ENCODE measurements at places on chromosomes 1 and 21. TPM values are rescaled to one million over a fixed set of nuclear protein-coding genes. Genes with fewer than 3 reads are reported as not detected.

DNA sequence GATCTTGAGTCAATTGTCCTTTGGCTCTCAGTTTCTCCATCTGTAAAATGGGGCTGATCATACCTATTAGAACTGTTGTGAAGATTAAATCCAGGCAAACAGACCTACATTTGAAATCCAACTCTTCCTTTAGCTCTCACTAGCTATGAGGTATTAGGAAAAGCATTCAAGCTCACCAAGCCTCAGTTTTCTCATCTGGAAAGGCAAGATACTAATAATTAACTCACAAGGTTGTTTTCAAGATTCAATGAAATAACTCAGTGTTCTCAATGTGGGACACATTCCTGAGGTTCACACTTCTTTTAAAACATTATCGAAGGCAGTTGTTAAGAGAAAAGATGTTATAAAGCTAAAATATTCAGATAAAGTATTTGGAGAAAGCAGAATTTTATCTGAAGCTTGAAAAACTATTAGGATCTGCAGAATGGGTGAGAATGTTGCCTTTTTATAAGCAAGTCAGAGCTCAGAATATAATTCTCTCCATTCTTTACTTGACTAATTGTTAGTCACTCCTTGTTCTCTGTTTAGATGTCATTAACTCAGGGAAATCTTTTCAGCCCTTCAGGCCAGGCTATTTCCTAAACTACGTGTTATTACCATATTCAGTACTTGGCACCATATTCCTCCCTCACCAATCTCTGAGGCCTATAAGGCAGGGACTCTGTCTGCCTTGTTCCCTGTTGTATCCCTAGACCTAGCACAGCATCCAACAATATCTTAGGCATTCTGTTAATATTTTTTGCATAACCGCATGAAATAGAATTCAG is 72.0 kb upstream of the VAV3 start:
- H3K36me3 ChIP-seq: no peaks in the 10 kb centered on the region
- peaks cover 14% of the 10 kb centered on the region for H3K27me3 ChIP-seq
- no peak overlapping the region for H3K27ac ChIP-seq
- no peak for DNase-seq
- H3K4me1 ChIP-seq: no peaks in the 10 kb centered on the region

GRCh38 chr1:150965605-150966004 is 9.0 kb downstream of the CERS2 start:
- peaks cover 93% of the 10 kb centered on the region for H3K36me3 ChIP-seq
- no peaks in the 10 kb centered on the region for H3K27me3 ChIP-seq
- H3K4me1 ChIP-seq: peaks cover 3% of the 10 kb centered on the region
- DNase-seq: no peak

DNA sequence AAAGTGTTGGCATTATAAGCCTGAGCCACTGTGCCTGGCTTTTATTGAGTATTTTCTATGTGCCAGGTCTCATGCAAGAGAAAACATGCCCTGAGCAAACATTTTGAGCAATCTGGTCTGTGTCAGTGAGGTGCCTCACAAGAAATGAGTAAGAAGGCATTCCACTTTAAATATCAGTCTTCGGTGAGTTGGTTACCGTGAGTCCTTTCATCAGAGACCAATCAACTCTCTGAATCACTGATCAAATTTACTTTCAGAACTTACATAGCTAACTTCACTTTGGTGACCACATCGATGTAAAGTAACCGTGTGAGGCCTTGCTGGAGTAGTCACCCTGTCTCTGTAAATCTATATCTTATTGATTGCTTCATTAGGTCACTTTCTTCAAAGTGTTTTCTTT is 14.3 kb upstream of the DDX59 start:
- DNase-seq: no peak
- H3K4me3 ChIP-seq: no peak overlapping the region
- no peaks in the 10 kb centered on the region for H3K4me1 ChIP-seq
- no peak overlapping the region for H3K27ac ChIP-seq

The TNFRSF18 gene
- polyA plus RNA-seq: 0.24 TPM

DNA sequence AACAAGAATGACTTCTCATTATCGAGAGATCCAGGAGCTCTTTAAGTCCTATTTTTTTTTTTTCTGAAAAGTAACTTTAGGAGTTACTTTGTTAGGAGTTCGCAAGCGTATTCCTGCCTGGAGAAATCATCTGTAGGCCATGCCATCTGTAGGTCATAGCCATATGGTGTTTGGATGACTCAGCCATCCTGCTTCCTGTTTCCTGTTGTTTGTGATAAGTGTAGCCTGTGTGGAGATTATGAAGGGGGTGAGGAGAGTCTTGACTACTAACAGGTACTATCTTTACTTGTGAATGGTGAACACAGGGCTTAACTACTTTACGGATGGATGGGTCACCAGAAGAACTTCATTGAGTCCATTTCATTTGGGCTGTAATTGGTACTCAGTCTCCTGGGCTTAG is 327.2 kb downstream of the PTPRU start:
- DNase-seq: peak; percentile 11
- H3K27ac ChIP-seq: no peak overlapping the region
- H3K36me3 ChIP-seq: no peaks in the 10 kb centered on the region
- H3K4me3 ChIP-seq: no peak overlapping the region
- H3K4me1 ChIP-seq: no peaks in the 10 kb centered on the region

DNA sequence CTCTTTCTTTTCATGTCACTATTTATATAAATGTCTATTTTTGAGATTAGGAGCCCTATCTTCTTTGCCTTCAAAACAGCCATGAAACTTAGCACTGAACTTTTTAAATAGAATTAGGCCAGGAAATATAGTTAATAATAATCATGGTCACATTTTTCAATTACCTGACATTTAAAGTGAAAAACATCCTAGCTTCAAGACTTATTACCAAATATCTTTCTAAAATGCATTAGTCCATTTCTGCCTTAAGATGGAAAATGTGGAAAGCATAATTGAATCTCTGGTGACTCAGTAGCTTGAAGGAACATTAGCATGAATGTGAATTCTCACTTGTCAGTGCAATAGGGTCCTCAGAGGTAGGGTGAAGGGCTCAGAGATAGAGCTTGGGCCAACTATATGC is 18.7 kb upstream of the RGS4 start:
- no peak overlapping the region for H3K27ac ChIP-seq
- DNase-seq: no peak
- H3K36me3 ChIP-seq: no peaks in the 10 kb centered on the region
- H3K4me3 ChIP-seq: no peak overlapping the region
- H3K4me1 ChIP-seq: no peaks in the 10 kb centered on the region

The CFAP126 gene
- polyA plus RNA-seq: not detected

GRCh38 chr1:36034692-36035091 is 49.2 kb upstream of the TEKT2 start:
- H3K27me3 ChIP-seq: no peaks in the 10 kb centered on the region
- H3K4me3 ChIP-seq: no peak overlapping the region
- H3K36me3 ChIP-seq: peaks cover 40% of the 10 kb centered on the region
- peak; percentile 12 for DNase-seq
- peak overlapping the region; percentile 62 for H3K27ac ChIP-seq

- H3K27me3 ChIP-seq: no peaks in the 10 kb centered on the region
- no peaks in the 10 kb centered on the region for H3K4me1 ChIP-seq
- no peak for DNase-seq
- no peak overlapping the region for H3K27ac ChIP-seq
- no peaks in the 10 kb centered on the region for H3K36me3 ChIP-seq
Observed at GRCh38 chr1:74933500-74933899, 200.5 kb downstream of the TYW3 start.

The OR2AJ1 gene
- polyA plus RNA-seq: not detected

The TBX15 gene
- polyA plus RNA-seq: 2.1 TPM

DNA sequence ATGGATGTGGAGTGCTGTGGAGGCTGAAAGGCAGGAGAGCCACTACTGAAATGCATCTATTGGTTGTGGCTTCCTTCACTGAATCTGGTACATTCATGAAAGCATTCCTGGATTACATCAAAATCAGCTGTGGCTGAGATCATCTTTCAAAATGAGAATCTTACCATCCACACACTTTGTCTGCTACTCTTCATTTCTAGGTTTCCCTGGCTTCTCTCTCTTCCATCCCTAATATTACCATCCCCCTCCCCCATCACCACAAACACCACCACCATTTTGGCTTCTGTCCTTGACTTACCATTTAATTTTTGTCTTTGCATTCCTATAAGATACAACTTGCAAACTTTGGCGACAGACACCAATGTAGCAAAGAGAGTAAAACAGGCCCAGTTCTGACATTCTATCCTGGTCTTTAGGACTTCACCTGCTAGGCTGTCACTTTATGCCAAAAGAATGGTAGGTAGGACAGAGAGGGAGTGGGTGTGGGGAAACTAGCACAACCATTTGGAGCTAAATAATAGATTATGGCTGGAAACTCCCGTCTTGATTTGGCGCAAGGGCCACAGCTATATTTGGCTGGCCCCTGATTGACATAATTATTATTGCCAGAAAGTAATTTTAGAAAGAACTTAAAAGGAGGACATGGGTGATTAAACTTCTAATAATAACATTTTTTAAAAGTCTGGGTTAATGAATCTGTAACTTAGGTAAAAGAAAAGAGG is 15.1 kb upstream of the DUSP10 start:
- no peaks in the 10 kb centered on the region for H3K27me3 ChIP-seq
- peaks cover 2% of the 10 kb centered on the region for H3K4me1 ChIP-seq
- DNase-seq: no peak
- H3K36me3 ChIP-seq: no peaks in the 10 kb centered on the region
- H3K4me3 ChIP-seq: no peak overlapping the region

DNA sequence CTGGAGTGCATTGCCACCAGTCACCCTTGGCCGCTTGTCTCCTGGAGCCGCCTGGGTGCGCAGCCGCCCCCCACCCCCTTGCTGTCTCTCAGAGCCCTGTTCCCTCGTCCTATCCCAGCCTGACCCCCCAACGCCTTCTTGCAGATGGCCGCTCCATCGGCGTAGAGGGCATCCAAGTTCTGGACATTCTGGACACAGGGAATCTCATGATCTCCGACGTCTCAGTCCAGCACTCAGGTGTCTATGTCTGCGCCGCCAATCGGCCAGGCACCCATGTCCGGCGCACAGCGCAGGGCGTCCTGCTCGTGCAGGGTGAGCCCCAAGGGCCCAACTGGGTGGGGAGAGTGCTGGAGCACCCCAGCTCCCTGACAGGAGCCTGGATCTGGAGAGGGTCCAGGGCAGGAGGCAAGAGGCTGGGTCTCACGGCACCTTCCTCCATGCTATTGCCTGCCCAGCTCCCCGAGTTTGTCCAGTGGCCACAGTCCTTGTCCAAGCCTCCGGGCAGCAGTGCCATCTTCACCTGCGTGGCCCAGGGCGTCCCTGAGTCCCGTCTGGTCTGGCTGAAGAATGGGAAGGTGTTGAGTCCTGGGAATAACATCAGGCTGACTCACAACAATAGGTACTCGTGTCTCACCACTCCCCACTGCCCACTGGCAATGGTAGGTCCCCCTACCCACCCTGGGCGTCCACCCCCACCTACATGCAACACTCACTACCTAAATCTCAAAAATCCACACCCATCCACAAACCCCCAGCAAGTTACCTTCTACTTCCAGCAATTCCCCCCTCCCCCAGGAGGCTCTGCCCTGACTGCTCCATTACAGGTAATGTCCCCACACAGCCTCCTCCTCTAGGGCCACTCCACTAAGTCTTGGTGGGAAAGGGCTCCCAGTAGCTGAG is 24.6 kb downstream of the SLC27A3 start:
- DNase-seq: no peak
- H3K4me1 ChIP-seq: peaks cover 29% of the 10 kb centered on the region
- no peaks in the 10 kb centered on the region for H3K27me3 ChIP-seq
- no peak overlapping the region for H3K27ac ChIP-seq

The ALX3 gene
- polyA plus RNA-seq: not detected

DNA sequence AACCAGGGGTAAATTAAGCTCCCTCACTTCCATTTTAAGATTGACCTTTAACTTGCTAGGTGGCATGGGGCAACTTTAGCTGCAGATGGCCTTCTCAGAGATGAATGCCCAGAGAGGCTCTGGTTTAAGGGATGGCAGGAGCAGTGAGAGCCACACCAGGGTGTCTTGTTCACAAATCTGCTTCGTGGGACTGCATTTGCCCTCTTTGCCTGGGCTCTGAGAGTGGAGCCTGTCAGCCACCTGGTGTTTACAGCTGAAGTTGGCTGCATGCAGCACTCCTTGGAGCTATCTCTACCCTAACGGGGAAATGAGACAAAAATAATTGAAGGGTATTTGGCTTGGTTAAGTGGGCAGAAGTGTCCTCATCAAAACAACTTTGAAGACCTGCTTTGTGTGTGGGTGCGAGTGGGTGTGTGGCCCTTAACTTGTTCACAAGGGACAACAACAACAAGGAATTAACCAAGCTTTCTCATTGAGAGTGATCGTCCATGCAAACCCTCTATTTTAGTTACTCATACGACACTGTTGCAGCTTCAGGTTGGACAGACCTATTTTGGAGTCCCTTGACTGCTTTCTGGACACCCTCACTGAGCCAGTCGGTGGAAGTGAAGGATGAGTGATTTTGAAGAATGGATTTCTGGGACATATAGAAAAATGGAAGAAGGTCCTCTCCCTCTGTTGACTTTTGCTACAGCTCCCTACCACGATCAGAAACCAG is 29.8 kb downstream of the PGM1 start:
- no peak overlapping the region for H3K27ac ChIP-seq
- H3K36me3 ChIP-seq: no peaks in the 10 kb centered on the region
- no peak for DNase-seq
- peaks cover 6% of the 10 kb centered on the region for H3K27me3 ChIP-seq
- H3K4me3 ChIP-seq: no peak overlapping the region

The ENSA gene
- 197 TPM for polyA plus RNA-seq

The LRRC3 gene
- polyA plus RNA-seq: not detected

DNA sequence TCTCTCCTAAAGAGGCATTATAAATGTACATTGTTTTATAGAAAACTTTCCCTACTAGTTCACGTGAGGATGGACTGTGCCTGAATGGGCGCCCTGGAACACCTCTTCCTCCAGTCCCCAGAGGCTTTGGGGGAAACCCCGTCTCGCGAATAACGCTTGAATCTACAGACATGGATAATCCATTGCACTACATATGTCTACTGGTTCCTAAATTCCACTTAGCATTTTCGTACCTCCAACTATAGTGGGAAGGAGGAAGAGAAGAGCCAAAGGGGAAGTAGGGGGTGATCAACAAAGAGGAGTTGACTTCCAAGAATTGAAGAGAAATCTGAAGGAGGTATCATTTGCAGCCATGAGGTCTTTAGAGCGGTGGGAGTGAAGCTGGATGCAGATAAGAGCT is 11.1 kb downstream of the BARHL2 start:
- H3K27me3 ChIP-seq: peaks cover 46% of the 10 kb centered on the region

The ODF2L gene
- polyA plus RNA-seq: 4.7 TPM

The NVL gene
- 86.6 TPM for polyA plus RNA-seq

The PRRX1 gene
- not detected for polyA plus RNA-seq

The FAM78B gene
- polyA plus RNA-seq: 0.33 TPM

- no peak overlapping the region for H3K27ac ChIP-seq
- H3K27me3 ChIP-seq: peaks cover 51% of the 10 kb centered on the region
- no peak overlapping the region for H3K4me3 ChIP-seq
- peaks cover 44% of the 10 kb centered on the region for H3K4me1 ChIP-seq
- DNase-seq: no peak
Observed at GRCh38 chr1:204619721-204620120, 65.8 kb downstream of the LRRN2 start.

- peak; percentile 72 for DNase-seq
- peaks cover 23% of the 10 kb centered on the region for H3K4me1 ChIP-seq
- H3K27me3 ChIP-seq: no peaks in the 10 kb centered on the region
- H3K36me3 ChIP-seq: no peaks in the 10 kb centered on the region
Observed at GRCh38 chr1:27507960-27508665, 18.1 kb upstream of the WASF2 start.

- H3K27me3 ChIP-seq: no peaks in the 10 kb centered on the region
- H3K4me1 ChIP-seq: no peaks in the 10 kb centered on the region
- DNase-seq: no peak
- H3K36me3 ChIP-seq: no peaks in the 10 kb centered on the region
Observed at GRCh38 chr1:186869526-186870228, 40.9 kb downstream of the PLA2G4A start.
